Glomerular endothelial cell (primary cell): ENCODE measurements at places on chromosomes 5 and 9. TPM values are rescaled to one million over a fixed set of nuclear protein-coding genes. Genes with fewer than 3 reads are reported as not detected.

MCTP1 gene
- total RNA-seq, result 9.0 and 51.7 TPM in 2 replicates

HTR1A gene
- not detected in 2 replicates for total RNA-seq

PCDHA1 gene
- 0.06 TPM in 1 of 2 replicates, not detected in the other for total RNA-seq

GABRP gene
- 0.29 and 0.41 TPM in 2 replicates for total RNA-seq
